ENCODE measurements at places on chromosomes 1 and 21. TPM values are rescaled to one million over a fixed set of nuclear protein-coding genes. Genes with fewer than 3 reads are reported as not detected.

GBP5 gene
- total RNA-seq: not detected

DUSP10 gene
- 3.0 TPM for total RNA-seq

SPATA6 gene
- total RNA-seq: 9.9 TPM

ATP1A4 gene
- not detected for total RNA-seq

DNA sequence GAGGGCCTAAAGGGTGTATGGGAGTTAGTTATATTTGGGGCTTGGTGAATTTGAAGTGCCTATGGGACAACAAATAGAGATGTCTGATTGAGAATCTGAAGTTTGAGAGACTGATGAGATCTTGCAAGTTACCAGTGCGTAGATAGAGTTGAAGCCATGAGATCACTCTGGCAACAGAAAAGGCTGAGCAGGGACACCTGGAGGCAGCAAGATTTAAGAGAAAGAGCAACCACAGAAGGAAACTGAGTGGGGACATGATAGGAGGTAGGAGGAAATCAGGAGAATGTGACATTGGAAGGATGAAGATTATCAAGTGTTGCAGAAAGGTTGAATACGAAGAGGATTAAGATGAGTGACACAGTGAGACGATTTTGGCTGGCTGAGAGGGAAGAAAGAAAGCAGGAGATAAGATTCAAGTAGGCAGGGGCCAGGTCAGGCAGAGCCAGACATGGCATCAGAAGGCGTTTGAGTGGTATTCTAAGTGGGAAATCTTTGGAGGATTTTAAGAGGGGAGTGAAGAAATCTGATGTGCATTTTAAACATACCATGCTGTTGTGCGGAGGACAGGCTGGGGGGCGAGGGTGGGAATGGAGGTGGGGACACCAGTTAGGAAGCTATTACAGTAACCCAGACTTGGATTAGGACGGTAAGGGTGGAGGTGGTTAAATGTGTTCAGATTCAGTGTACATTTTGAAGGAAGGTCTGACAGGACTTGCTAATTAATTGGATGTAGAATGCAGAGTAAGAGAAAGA, 3.0 kb upstream of the MPL start:
- no peak for DNase-seq

DNA sequence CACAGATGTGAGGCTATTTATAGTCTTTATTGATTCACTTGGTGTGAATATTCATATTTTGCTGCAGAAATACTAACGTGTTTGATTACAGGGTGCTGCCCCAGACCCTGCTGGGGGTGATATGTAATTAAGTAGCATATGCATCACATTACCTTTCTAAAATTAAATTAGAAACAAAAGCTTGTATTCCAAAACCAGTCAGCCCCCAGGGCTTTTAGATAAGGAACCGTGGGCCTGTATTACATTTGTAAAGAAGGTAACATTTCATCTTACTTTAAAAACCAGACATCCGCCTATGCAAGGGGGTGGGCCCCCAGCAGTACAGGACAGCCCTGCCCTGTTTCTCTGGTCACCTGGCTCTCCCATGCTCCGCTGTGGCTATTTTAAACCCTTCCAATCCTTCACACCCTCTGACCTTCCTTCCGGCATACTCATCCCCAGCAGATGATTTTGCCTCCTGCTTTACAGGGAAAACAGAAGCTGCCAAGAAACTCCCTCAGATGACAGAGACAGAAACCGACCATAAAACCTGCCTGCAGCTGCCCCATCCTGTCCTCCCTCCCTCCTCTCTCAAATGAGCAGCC, 22.0 kb upstream of the KCNC4 start:
- no peak for DNase-seq

DNA sequence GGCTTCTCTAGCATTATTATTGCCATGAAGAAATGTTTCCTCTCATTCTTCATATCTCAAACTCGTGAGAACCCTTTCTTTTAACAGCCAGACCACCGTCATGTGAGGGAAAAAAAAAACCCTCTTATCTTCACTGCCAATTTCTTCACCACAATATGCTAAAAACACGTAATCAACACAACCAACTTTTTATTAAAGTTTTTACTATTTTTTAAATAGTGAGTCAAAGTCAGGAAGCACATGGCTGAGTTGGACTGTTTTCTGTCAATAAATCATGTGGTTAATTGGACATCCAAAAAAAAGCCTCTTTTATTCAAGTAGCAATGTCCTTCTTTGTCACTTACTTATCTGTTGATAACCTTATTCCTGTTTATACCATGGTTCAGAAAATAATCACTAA, 55.9 kb upstream of the SAMD13 start:
- no peak for DNase-seq

- no peak for DNase-seq
Measured at GRCh38 chr1:202627841-202628565, 82.3 kb downstream of the SYT2 start.

- DNase-seq: no peak
Measured at GRCh38 chr1:101632548-101633272, 364.0 kb downstream of the OLFM3 start.

- DNase-seq: no peak
Measured at GRCh38 chr1:190193508-190194115, 284.1 kb downstream of the BRINP3 start.

- no peak for DNase-seq
Measured at GRCh38 chr1:90513956-90514355, 203.1 kb downstream of the BARHL2 start.

GRCh38 chr1:154411525-154411924, 6.4 kb downstream of the IL6R start:
- DNase-seq: no peak

DNA sequence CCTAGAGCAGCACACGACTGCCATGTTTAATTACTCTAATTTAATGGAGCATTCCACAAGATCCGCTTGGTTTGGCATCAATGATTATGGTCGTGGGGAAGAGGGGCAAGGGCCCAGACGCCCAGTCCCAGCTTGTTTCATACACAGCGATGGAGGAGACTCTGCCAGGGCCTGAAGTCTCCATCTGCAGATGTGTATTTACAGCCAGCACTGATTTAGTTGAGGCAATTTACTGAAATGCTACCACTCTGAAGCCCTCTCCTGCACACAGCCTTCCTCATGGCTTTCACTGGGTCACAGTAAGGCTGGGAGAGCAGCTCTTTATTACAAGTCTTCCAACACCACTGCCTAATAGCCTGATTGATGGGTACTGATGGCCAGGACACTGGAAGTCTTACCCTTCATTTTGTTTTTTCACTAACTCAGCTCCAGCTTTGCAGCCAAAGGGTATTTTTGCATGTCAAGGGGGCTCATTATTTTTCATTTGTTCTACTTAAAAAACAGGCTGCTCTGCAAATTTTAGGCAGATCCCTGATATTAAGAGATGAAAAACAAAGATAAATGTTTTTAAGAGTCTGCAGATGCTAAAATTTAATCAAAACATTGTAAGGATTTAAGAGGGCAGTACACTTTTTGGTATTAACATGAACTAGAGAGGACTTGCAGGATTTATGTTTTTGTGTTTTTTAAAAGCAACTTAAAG, 236.3 kb downstream of the SIPA1L2 start:
- DNase-seq: no peak

- no peak for DNase-seq
Measured at GRCh38 chr1:112710586-112710985, 3.7 kb upstream of the RHOC start.

- DNase-seq: no peak
Measured at GRCh38 chr21:35633501-35633900, 426.8 kb downstream of the SETD4 start.
